ENCODE measurements at places on chromosomes 11 and 22.
A peak's percentile ranks its signal among the peaks of the same experiment; 100 is the strongest.

- no peak for DNase-seq
Observed at GRCh38 chr11:34823639-34824038, 92.5 kb downstream of the APIP start.

DNA sequence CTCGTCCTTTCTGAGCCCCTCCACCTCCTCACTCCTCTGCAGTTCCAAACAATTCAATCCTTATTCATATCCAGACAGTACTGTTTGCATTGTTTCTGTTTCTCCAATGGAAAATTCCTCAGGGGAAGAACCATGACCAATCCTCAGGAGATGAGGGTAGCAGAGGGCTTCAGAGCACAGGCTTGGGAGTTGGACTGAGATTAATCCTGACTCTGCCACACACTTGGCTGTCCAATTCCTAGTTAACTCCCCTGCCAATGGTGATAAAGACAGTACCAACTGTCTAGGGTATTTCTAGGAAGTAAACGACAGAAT lies 58.0 kb downstream of the MICAL3 start:
- DNase-seq, result no peak

DNA sequence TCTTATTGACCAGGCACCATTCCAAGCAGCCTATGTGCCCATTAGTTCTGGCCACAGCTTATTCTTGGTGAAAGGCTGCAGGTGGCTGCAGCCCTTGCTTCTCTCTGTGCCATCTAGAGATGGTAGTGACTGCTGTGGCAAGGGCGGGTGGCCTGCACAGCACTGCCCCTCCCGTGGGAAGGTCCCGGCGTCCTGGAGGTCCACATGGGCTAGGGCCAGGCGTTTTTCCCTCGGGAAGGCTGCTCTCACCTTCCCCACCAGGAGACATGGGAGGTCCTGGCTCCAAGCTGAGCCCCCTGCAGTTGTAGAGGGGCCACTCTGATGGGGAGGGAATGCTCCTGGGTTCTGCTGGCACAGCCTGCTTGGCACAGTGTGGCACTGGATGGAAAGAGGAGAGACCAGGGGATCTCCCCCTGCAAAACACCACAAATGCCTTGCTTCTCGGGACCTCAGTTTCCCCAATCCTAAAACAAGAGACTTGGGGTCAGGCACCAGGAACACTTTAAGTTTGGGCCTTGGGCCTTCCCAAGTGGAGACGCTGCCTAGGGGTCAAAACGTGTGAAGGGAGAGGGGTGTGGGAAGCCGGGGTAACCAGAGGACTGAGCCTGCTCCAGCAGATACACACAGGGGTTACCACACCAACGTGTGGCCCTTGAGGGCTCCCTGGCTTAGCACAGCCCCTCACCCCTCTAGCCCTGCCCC lies 10.0 kb upstream of the TBC1D22A start:
- no peak for DNase-seq

GRCh38 chr22:30161051-30161469 lies 80.8 kb downstream of the HORMAD2 start:
- DNase-seq, result no peak

GRCh38 chr11:10605941-10606381 lies 37.5 kb upstream of the LYVE1 start:
- peak; percentile 52 for DNase-seq

- DNase-seq, result no peak
Observed at GRCh38 chr22:48798281-48799226, 1029.1 kb downstream of the BRD1 start.

- DNase-seq, result no peak
Observed at GRCh38 chr22:41459431-41459830, 9.1 kb downstream of the PHF5A start.

- no peak for DNase-seq
Observed at GRCh38 chr11:11010624-11011127, 152.8 kb upstream of the ZBED5 start.

- DNase-seq, result no peak
Observed at GRCh38 chr11:67999704-68000103, 4.2 kb downstream of the UNC93B1 start.

GRCh38 chr11:64492561-64492960 lies 98.5 kb upstream of the SLC22A12 start:
- DNase-seq, result peak; percentile 90
